ENCODE measurements at places on chromosomes 12 and 14.

DNA sequence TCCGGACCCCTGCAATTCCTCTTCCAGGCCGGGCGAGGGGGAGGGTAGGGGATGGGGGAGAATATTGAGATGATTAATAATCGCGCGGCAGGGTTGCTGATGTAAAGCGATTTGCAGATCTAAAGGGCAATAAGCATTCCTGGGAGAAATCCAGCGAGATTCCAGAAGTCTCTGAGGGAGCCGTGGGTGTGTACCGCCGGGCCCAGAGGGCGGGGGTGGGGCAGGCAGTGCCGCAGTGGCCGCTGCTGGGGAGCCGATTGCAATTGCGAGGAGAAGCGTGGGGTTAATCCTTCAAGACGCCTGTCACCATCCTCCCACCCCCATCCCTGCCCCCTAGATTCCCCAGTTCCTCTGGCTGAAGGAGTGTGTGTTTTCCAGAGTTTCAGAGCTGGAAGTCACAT is 16.4 kb downstream of the FOS start:
- no peak for DNase-seq

DNA sequence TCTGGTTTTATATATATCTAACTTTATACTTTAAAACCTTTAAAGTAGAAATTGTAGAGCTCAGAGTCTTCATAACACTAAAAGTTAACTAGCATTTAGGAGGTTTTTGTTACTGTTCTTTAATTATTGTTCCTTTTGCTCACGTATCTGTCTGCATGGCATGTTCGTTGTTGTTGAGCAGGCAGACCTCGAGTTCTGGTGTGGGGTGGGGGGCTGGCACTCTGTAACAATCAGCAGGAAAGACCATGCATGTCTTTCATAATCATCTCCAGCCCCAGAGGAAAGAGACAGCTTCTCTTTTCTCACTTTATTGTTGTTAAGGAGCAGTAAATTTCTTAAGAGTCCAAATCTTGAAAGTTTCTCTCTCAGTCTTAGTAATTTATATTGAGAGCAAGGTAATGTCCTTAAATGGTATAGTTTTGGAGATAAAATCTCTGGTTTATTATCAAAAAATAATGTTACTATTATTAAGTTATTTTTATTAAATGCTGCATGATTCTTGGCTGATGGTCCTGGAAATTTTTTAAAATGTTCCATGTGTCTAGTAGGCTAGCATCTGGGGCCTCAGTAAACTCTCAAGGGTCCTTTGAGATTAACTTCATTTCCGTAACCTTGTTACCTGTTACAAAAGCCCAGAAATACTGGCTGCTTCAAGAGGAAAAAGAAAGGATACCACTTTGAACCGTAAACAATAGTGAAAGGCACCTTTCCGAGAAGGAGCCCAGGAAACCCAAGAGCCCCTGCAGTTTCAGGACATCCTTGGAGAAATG is 30.3 kb downstream of the CKB start:
- no peak for DNase-seq

GRCh38 chr12:50344775-50345174 is 51.6 kb downstream of the FAM186A start:
- no peak for DNase-seq

DNA sequence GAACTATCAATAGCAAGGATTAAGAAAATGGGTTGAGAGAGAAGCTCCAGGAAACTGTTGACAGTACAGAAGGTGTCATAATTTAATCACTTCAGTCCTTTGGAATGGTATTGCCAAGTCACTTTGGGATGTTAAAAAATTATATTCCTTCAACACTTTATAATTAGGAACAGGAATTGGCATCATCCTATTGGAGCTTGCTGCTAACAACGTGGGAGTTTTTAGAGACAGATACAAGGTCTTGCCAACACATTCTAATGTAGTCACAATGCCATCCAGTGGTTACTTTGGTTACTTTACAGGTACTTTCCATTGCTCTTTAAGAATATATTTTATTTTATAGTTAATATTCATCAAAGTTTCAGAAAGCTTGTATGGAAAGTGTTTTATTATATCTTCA is 310.1 kb downstream of the SYT1 start:
- no peak for DNase-seq

- no peak for DNase-seq
Observed at GRCh38 chr14:42665083-42665482, 1058.4 kb downstream of the LRFN5 start.

- DNase-seq: peak; percentile 88
Observed at GRCh38 chr12:57462251-57462911, 2.8 kb downstream of the GLI1 start.

- DNase-seq: no peak
Observed at GRCh38 chr12:103833095-103833775, 7.8 kb downstream of the NT5DC3 start.

- DNase-seq: no peak
Observed at GRCh38 chr12:98591209-98591608, 2.3 kb upstream of the SLC25A3 start.

- DNase-seq: no peak
Observed at GRCh38 chr14:64405295-64405694, 17.1 kb downstream of the MTHFD1 start.

DNA sequence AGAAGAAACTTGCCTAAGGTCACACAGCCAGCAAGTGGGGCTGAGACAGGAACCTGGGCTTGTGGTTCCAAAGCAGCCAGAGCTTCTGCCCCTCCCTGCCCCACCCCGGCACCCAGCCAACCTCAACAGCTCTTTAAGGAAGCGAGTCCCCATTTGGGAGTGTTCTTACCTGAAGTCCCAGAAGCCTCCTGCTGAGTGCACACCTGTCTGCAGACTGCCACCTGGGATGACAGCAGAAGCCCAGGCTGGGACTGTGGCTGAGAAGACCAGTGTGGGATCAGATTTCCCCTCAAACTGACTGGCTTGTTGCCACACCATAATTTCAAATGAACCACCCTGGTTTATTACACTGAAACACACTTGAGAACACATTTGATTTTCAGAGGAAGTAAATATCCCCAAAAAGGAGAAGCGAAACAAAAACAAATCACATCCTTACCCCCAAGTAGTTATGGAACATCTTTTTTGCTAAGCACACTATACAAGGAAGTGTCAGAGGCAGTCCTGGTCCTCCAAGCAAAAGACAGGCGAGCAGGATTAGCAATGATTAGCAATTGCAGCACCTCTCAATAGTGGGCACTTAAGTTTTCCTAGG is 6.3 kb upstream of the RIN3 start:
- DNase-seq: no peak

DNA sequence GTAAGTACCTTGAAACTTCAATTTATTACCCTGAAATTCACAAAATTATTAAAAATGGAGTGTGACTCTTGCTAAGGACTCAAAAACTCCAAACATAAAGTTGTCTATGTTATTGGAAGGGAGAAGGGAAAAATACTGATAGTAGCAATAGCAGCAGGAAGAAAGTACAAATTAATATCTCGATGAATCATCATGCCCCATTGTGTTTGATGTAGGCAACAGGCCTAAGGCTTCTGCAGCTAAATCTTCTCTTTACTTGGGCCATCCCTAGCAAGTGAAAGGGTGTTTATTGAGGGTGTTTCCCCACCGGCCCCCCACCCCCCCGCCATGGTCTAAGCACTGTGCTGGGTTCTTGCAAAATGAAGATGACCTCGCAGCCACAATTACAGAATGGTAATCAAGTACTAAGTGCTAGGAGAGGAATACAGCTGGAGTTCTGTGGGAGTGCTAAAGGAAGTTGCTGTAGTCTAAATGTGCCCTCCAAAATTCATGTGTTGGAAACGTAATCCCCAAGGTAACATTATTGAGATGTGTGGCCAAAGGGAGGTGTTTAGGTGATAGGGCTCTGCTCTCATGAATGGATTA is 76.5 kb downstream of the SNAPC1 start:
- DNase-seq: no peak

- no peak for DNase-seq
Observed at GRCh38 chr12:15323480-15323879, 1.2 kb downstream of the PTPRO start.

DNA sequence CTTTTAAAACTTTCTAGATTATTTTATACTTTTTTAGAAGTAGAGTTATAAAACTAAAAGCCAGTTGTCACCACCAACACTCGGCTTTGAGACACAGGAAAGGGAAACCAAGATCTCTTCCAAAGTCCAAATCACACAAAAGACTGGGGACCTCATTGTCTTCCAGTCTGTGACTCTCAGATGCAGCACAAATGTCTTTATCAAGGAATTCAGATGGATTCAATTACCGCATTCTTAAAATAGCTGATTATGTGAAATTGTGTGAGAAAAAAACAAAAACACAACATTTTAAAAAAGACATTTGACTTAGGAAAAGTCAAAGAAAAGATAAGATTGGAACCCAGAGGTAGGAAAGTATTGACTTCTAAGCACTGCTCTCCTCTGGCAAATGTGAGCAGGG is 3.5 kb upstream of the SIX6 start:
- no peak for DNase-seq

DNA sequence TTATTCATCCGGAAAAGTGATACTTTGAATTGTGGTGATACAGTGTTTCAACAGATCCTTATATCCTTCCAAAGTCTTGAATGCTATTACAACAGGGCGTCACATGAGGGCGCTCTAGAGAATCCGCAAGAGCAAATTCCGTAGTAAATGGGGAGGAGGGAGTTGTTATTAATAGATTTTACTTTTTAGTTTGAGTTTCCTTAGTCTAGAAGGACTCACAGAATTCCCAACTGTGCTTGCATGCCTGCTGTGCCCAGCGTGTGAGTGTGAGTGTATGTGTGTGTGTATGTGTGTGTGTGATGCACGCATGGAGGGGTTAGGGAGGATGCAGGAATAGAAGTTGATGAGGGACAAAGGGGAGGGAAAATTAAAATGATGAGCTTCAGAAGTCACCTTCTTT is 375.3 kb downstream of the C12orf75 start:
- DNase-seq: no peak

DNA sequence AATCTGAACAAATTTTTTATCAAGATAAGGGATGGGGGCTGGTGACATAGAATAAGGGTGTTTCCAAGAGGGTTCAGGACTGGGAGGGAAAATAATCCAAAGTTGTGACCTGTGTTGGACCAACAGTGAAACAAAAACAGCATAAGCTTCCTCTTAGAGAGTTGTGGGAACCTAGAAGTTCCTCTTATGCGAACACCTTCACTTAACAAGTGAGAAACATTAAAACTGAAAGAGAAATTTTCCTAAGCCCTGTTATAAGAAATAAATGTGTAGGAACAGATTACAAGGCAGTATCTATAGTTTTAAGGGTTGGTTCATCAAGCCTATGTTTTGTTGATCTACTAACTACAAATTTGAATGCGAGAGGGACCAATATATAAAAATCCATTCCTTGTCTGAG is 58.4 kb downstream of the LLPH start:
- no peak for DNase-seq

All from stimulated activated CD4-positive, alpha-beta T cell treated with anti-CD3 and anti-CD28 coated beads, TNF-alpha, amount 100 ng/mL, for 48 hours (primary cell).